ENCODE measurements at places on chromosomes 5 and 9.

GRCh38 chr5:179160584-179160983 lies 100.4 kb downstream of the ZNF354C start:
- DNase-seq, result peak; percentile 13

DNA sequence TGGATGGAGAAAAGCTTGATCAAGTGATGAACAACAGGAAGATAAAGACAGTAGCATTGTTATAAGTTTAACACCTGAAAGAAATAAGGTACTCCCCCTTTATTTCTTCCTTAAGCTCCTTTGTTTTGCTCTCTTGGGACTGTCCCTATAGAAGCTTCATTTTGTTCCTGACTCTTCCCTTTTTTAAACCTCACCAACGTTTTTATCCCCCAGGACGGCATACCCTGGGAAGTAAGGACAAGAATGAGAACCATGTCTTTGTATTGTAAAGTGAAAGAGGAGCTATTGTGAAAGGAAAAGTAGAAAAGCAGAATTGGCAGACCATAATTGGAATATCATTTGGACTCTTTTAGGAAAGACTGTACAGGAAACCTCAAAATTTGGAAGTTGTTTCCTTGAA lies 1368.6 kb upstream of the C9orf72 start:
- DNase-seq, result no peak

DNA sequence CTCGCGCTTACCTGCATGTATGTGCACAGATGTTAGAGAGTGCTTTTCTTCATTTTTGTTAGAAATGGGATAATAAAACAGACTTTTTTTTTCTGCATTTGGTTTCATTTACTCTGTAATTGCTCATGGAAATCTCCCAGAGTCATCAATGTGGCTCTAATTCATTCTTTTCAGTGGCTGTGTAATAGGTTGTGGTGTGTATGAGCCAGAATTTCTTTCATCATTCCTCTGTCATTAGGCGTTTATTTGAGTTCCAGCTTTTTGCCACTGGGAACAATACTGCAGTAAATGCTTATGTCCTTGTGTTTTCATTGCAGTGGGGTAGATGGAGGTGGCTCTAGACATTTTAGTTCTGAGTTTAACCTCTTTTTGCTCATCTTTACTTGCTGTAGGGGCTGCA lies 118.9 kb downstream of the NXNL2 start:
- DNase-seq, result no peak

DNA sequence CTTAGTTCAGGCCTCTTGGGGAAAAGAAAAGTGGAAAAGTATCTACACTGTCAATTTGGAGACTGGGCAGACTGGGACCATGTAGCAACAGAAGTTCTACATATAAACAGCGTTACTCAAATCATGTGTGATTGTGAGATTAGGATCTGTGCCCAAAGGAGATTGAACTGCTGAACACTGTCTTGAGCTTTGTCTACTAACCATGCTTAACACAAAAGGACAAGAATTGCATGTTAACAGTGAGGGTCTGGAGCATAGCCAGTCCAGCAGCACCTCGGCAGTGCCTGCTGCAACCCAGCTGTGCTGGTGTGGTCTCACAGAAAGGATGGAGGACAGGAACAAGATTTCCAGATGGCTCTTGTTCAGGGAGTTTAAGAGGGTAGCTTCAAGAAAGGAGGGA lies 5.7 kb downstream of the PAM start:
- no peak for DNase-seq

GRCh38 chr5:96716007-96716406 lies 53.8 kb downstream of the CAST start:
- DNase-seq, result no peak

DNA sequence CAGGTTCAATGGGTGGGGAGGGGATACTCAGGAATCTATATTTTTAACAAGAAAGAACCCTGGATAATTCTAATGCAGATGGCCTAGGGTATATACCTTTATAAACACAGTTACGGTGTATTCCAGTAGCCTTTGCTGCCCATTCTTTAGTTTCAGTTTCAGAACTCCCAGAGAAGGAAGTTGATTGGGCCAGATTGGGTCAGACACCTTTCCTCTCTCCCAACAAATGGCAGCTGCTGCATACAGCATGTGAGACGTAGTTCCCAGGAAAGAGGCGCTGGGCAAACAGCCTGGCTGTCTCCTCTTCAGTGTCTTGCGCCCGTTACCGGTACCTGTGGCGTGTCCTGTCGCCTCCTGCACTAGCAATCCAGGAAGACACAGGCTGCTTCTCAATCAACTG lies 20.4 kb downstream of the ACO1 start:
- DNase-seq, result no peak

DNA sequence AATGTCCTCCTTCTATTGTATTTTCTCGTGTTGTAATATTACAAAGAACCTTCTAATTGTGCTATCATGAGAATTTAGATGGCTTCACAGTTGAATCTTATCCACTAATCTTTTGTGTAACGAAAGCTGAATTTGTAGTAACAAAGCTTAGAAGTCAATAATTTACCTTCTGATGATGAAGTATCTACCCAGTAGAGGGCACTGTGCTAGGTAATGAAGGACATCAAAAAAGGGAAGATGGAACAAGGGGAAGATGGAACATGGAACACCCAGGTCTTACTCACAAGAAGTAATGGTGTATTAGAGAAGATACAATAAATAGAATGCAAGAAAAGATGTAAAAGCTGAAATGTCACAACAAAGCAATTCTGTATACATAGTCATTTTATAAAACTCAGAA lies 131.0 kb upstream of the CCNG1 start:
- peak; percentile 19 for DNase-seq

GRCh38 chr5:1139331-1140170 lies 27.7 kb upstream of the SLC12A7 start:
- DNase-seq, result no peak

GRCh38 chr5:64147849-64148441 lies 17.7 kb upstream of the RNF180 start:
- DNase-seq, result peak; percentile 52

GRCh38 chr9:130411566-130411915 lies 33.2 kb upstream of the ASS1 start:
- no peak for DNase-seq

GRCh38 chr5:93189707-93190120 lies 391.3 kb downstream of the NR2F1-AS1 start:
- no peak for DNase-seq

- peak; percentile 48 for DNase-seq
These were observed 2.8 kb downstream of the ST8SIA4 start for GRCh38 chr5:100900142-100900795.

DNA sequence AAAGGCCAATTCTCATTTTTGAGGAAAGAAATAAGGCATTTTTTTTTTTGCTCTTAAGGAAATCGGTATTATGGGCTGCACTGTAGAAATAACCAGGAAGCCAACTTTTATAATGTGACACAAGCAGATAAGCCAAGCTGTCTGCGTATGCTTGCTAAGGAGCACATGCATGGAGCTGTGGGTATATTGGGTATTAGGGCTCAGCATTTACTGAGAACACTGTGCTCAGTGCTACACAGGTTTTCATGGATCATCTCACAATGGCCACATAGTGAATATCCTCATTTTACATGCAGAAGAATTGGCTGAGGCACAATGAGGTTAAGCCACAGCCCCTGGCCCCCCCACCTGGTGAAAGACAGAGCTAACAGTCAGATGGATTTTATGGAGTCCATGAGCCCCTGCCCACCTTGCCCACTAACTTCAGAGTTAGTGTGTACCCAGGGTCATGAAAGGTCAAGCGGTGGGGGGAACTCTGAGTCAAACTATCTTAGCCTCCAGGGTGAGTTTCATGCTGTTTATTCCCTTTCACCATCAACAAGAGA lies 204.8 kb downstream of the SPATA31A6 start:
- DNase-seq, result no peak

- peak; percentile 59 for DNase-seq
These were observed 148.3 kb downstream of the GAPVD1 start for GRCh38 chr9:125409637-125410521.

GRCh38 chr5:173840111-173840983 lies 47.8 kb upstream of the CPEB4 start:
- DNase-seq, result no peak

GRCh38 chr5:74480201-74480600 lies 160.3 kb downstream of the ENC1 start:
- no peak for DNase-seq

DNA sequence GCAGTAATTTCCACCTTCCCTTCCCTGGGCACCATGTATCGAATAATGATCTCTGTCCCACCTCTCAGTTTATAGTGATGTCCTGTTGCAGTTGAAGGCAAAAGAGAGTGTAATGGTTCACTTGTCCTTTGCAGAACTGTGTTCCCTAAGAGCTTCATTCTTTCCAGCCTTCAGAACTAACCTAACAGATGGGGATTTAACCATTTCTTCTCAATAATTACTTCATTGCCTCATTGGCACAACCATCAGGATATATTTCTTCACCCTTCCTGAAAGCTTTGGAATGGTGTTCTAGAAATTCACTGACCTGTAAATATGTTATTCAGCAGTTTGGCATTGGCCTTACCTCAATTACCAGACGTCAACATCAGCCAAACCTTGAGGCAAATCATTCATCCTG lies 83.9 kb upstream of the PRRC1 start:
- DNase-seq, result no peak

- DNase-seq, result no peak
These were observed 567.2 kb downstream of the CAAP1 start for GRCh38 chr9:26325444-26325829.

DNA sequence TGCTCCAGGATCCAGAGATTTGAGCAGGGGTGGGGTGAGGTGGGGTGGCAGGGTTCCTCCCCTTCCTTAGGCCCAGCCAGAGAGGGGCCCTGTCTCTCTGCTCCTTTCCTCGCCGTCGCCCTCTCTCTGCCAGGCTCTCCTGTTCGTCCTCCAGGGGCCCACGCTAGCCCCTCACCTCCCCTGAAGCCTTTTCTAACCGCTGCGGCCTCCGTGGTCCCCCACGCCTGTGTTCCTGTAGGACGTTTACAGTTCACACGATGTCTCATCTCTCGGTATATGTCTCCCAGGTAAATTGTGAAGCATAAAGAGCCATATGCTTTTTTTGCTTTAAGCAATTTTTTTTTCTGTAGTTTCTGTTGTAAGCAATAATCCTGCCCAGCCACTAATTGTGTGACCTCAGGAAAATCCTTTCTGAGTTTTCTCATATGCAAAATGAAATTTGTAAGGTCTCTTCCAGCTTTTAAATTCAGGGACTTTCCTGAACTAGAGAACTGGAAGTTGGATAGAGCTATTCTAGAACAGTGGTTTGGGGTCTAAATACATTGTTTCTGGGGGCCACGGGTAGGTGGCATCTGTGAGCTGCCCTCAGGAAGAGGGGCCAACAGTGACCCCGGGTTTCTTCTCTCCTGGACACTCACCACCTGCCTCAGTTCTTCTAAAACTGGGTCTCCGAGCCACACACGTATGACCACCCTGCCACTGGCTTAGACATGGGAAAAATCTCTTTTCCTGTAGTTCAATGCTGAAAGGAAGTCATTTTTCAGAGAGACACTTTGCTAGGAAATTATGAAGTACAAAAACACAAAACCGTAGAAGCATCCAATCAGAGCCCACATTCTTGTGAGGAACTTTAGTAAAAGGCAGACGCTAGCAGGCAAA lies 50.2 kb upstream of the ZNF366 start:
- no peak for DNase-seq

- no peak for DNase-seq
These were observed 23.4 kb downstream of the ABLIM3 start for GRCh38 chr5:149164731-149165130.

DNA sequence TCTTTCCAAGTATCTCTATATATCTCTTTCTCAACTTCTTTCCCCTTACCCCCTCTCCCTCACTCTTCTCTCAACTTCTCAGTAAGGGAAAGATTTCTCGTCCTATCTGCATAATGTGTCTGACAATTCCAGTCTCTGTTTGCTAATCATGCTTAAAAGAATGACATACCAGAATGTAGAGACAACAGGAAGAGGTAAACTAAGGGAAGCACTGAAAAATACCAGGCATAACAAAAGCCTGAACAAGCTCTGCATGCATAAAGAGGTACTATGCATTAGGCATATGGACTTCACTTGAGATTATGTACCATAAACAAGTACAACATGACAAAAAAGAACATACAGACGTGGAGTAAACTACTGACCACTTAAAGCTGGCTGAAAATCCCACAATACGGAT lies 62.6 kb downstream of the SEMA5A start:
- DNase-seq, result no peak

DNA sequence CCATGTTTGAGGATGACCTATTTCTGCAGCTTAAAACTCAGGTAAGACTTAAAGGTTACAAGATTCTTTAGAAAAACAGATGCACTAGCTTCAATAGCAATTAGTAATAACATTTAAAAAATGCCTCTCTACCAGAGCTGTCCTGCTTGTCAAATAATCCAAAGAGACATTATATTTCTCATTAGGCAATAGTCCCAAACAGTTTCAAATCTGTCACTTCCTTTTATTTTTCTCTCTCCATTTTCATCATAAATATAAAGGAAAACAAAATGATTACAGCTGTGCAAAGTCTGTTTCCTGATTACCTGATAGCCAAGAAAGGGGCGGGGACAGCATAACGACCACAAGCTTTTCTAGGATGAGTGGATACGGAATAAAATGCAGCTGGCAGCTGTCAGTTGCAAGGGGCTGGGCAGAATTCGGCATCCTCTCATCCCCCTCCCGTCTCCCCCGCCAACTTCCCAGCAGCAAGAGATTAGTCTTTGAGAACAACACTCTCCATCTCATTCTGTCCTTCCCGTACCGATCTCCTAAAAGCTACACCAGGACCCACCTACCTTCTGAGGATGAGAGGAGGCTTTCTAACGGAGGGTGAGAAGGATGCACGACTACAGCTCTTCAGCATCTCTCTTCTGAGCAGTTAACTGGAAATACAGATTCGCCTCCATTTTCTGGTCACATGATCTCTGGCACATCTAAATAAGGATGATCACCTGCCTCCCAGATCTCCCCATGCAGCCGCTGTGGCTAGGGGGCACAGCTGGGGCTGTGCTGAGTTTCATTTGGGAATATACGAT lies 72.5 kb upstream of the PCA3 start:
- DNase-seq, result no peak

DNA sequence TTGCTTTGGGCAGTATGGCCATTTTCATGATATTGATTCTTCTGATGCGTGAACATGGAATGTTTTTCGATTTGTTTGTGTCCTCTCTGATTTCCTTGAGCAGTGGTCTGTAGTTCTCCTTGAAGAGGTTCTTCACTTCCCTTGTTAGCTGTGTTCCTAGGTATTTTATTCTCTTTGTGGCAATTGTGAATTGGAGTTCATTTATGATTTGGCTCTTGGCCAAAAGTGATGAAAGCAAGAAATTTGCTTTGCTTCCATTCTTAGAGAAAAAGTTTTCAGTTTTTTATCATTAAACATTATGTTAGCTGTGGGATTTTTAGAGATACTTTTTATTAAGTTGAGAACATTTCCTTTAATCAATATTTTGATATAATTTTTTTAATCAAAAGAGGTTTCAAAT lies 203.5 kb downstream of the TAF11L14 start:
- no peak for DNase-seq

GRCh38 chr5:67156976-67157583 lies 39.5 kb downstream of the CD180 start:
- DNase-seq, result peak; percentile 45

GRCh38 chr5:149338364-149338763 lies 6.9 kb upstream of the GRPEL2 start:
- no peak for DNase-seq

GRCh38 chr5:175696139-175696854 lies 38.4 kb downstream of the HRH2 start:
- peak; percentile 98 for DNase-seq

- DNase-seq, result peak; percentile 67
These were observed 326.5 kb downstream of the ZSWIM6 start for GRCh38 chr5:61658592-61659008.

GRCh38 chr9:126304971-126305320 lies 21.7 kb upstream of the MVB12B start:
- no peak for DNase-seq

GRCh38 chr5:72817076-72817481 lies 618 bp downstream of the TNPO1 start:
- DNase-seq, result peak; percentile 88

Measured in suppressor macrophage (primary cell).